NCI-H1105 treated with DMSO at 0.1 percent for 48 hours (cell line): ENCODE measurements at places on chromosomes 3 and 15.

GRCh38 chr3:58898513-58898912 is 151.3 kb downstream of the CFAP20DC start:
- no peak for DNase-seq

DNA sequence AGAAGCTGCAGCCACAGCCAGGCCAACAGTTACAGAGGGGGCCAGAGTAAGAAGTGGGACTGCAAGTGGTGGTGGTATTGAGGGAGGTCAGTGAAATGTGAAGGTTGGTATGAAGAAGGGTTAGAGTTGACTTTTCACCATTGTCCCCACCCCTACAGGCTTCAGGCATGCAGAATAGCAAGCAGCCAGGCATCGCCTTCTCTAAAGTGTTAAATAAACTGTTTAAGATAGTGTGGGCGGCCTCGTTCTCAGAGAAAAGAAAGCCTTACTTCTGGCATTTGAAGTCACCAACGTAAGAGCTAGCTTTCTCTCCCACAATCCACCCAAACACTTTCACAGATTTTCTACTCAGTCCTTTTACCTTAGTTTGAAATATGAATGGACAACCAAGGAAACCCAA is 230.0 kb upstream of the CTDSPL start:
- DNase-seq = no peak

GRCh38 chr15:63063877-63064409 is 21.4 kb downstream of the TPM1 start:
- DNase-seq = no peak

DNA sequence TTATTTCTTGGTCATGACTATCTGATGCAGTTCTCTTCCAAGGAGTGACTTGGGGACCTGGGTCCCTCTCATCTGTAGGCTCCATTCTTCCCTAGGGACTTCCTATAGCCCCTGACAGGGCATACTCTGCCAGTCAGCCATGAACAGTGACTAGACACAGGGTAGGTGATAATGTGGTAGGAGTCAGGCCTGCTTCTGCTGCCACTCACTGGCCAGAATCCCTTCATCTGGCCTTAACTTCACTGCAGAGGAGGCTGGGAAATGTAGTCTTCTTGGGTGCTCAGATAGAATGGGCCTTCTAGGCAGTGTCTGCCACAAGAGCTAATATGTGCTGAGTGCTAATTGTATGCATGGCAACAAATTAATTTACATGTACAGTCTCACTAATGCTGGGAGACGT is 84.5 kb downstream of the CACNA2D3 start:
- no peak for DNase-seq

- DNase-seq = no peak
Measured at GRCh38 chr3:63086190-63086589, 191.9 kb upstream of the SYNPR start.
